Activated T-cell treated with anti-CD3 and anti-CD28 coated beads, Interleukin-2, amount 50 U/mL, for 4 hours (primary cell): ENCODE measurements at places on chromosomes 3 and 15. TPM values are rescaled to one million over a fixed set of nuclear protein-coding genes. Genes with fewer than 3 reads are reported as not detected.

DNA sequence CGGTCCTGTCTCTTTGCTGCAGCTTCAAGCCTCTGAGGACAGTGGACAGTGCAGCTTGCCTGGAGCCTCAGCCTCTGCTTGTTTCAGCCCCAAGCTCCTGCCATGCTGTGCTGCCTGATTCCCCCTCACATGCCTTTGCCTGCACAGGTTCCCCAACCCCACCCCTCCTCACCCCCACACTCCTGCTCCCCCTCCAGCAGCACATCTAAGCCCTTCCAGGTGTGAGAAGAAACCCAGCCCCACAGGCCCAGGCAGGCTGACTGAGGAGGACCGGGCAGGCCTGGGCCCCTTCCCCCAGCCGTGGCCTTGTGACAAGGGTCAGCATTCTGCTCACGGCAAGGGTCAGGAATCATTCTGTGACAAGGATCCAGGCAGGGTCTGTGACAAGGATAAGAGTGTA lies 22.8 kb downstream of the VIPR1 start:
- DNase-seq = no peak

GRCh38 chr3:23547905-23548650 lies 257.7 kb upstream of the UBE2E1 start:
- no peak for DNase-seq

ZMYND10 gene
- total RNA-seq = 0.71 TPM

DNA sequence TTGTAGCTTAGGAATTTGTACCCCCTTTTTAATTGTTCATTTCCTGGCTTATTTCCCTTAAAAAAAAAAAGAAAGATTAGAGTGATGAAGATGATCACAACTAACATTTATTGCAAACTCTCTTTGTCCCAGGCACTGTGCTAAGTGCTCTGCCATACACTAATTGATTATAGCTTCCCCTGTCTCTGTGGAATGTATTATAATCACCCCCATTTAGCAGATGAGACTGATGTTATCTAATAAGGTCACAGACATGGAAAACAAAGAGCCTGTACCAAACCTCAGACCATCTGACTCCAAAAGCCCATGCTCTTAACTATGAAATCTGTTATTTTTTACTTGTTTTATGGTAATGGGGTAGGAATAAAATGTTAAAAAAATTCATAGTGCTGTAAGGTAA lies 53.1 kb downstream of the TRAK1 start:
- no peak for DNase-seq

DNA sequence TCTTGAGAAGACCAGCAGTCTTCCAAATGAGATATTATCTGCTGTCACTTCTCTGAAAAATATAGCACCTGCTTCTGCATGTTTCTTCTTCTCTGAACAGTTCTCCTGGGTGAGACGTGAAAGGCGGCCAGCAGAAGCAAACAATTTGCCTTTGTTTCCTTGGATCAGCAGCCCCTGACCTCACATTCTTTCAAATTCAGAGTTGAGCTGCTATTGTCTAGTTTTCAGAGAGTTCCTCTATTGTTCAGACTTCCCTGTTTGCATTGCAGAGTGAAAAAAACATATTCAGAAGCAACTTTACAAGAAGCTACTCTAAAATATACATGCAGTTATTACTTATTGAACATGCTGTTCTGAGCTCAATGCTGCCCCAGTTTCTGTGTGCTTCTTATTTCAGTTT lies 653.6 kb downstream of the NAALADL2 start:
- DNase-seq = no peak

- no peak for DNase-seq
Observed at GRCh38 chr15:92634060-92634459, 21.5 kb downstream of the FAM174B start.

GRCh38 chr3:107825556-107825955 lies 265.3 kb downstream of the CD47 start:
- no peak for DNase-seq

DNA sequence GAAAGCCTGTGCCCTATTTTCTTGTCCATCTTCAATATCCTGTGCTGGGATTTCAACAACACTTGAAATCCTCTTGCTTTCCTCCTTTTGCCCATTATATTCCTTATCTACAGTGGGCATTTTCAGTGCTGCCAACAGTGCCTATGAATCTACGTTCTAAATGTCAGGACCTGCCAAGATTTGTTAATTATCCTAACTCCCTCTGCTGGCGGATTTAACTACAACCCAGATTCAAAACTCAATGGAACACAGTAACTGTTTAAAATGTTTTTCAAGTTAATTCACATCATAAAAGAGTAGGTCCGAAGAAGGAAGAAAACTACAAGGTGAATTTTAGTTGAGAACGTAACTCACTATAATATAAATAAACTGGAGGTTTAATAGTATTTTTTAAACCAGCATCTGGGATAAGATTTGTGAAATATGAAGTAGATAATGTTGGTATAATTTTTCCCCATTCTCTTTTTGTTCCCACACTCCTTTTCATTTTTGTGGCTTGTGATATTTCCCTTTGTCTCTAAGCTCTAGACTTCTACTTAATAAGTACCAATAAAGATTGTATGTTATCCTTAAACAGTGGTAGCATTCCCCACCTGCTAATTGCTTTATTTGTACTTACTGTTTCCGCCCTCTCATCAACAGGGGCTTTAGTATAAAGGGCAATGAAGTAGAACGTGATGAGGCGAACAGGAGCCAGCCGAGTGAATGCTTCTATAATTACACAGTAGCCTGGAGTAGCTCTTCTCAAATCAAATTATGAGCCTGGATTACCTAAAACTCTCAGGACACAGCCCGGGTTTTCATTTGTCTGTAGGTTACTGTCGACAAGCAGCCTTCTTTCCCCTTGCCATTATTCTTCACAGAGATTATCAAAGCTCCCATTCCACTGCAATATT lies 302.5 kb upstream of the ATP11B start:
- DNase-seq = no peak

ZDHHC23 gene
- total RNA-seq = 3.9 TPM

PKM gene
- 2,397 TPM for total RNA-seq

DNA sequence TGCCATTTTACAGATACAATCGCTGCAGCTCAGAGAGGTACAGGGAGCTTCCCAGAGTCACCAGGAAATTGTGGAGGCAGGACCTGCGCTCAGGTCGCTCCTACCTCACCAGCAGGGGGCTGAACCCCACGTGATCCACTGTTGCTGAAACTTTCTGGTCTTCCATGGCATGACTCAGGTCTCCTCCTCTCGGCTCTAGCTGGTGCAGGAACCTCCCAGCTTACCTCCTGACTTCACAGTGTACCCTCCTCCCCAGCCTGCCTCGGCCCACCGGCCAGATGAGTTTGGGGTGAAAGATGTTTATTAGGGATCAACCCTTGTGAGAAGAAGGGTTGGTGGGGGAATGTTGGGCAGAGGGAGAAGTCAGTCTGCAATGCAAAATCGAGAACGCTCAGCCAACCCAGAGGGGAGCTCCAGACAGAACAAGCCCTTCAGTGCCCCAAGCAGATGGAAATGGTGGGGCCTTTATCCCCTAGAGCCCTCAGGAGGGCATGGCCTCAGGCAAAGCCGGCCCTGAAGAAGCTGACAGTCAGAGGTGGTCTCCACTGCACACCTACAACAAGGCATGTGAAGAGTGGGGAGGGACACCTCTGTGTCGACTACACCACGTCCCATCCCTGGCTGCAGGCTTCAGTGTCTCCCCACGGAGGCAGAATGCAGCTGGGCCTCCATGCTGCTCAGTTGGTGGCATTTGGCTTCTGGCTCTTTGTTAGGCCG lies 118.6 kb upstream of the PRR20G start:
- DNase-seq = no peak

GRCh38 chr3:196688349-196688748 lies 23.7 kb downstream of the CEP19 start:
- no peak for DNase-seq

- no peak for DNase-seq
Observed at GRCh38 chr15:60000113-60000823, 3.8 kb upstream of the FOXB1 start.

- DNase-seq = no peak
Observed at GRCh38 chr3:64612916-64613526, 74.8 kb downstream of the ADAMTS9 start.

CRTAP gene
- 16.3 TPM for total RNA-seq
